CD4-positive, alpha-beta T cell treated with Interleukin-15 for 4 hours (primary cell): ENCODE measurements at places on chromosomes 12 and 14.

- no peak for DNase-seq
These were observed 86.4 kb downstream of the BCL11B start for GRCh38 chr14:99185436-99186068.

DNA sequence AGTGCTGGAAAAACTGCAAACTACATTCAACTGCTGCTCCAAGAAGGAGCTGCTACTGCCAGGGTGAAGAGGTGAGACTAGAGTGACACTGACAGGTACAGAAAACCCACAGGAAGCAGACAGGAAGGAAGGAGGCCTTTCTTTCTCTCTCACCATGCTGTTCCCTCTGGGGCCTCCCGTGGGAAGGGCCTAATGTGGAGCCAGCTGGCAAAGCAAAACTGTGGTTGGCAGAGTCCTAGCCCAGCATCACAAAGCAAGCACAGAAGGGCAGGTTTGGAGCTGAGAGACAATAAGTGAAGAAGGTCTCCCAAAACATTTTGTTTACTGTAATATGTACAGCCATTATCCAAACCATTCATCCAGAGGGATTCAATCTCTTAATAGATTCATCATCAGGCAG is 122.5 kb upstream of the MAX start:
- DNase-seq: no peak

GRCh38 chr12:124346425-124347168 is 51.7 kb downstream of the RFLNA start:
- DNase-seq: no peak

DNA sequence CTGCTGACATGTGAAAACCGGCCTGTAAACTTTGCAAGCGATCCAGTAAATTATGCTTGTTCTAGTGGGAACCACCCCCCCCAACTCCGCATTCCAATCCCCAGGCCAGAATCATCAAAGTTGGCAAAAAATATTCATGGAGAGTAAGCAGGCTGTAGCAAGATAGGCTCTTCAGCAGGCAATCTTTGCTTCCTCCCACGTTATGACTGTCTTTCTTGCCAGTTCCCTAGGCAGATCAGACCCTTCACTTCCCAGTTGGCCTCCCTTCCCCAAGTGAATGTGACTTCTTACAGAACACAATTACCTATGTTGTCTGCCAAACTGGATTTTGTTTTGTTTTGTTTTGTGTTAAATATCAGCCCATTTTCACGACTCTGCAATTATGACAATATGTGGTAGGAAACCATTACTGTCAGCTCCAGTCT is 1.2 kb upstream of the PTGER2 start:
- no peak for DNase-seq

DNA sequence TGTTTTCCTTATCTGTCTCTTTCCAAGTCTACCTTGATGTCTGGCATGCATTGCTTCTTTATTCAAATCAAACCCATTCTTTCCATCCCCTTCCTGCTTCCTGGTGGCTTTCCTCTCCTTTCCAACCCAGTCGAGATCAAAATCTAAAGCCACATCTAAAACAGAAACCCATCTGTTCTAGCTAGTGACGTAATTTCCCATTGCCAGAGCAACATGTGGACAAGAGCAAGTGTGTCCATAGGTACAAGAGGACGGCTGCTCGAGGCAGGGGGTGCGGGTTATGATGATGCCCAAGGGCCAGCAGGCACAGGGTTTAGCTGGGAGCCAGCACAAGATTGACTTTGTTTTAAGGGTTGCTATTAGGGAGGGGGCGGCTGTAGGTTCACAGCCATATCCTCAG is 7.0 kb downstream of the KRT80 start:
- no peak for DNase-seq

- no peak for DNase-seq
These were observed 76.9 kb downstream of the SUSD6 start for GRCh38 chr14:69688299-69688649.

DNA sequence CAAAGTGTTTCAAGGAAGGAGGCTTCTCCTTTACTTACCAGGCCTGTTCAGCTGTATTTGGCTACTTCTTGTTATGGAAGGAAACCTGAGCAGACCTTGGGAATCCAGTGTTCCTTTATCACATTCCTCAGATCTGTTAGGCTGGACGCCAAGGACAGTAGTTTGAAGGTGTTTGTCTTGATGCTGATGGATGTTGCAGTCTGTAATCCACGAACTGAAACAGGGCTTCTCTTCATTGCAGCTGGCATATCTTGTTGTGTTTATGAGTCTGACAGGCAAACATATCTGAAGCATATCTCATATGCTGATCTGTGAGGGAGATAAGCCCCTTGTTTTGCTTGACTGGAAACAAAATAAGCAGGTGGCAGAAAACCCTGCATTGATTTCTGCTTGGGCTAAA is 904.3 kb downstream of the NRXN3 start:
- DNase-seq: no peak

- peak; percentile 16 for DNase-seq
These were observed 507 bp downstream of the BAZ2A start for GRCh38 chr12:56629459-56630179.

GRCh38 chr12:6666211-6666610 is 3.3 kb upstream of the ING4 start:
- no peak for DNase-seq

DNA sequence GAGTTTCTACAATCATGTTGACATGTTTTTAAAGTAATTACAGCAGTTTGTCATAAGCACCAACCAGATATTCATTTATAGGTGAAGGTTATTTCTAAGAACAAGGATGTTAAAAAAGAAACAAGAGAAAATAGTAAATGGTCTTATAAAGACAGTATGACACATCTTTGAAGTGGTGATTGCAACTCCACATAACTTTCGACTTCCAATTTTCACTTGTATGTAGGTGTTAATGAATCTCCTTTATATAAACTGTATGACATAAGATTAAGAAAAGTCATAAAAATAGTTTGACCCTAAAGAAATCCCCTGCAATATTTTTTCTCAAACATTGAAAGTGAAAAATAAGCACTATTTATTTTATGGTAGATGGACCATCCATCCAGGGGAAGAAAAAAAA is 144.8 kb upstream of the PTPRQ start:
- no peak for DNase-seq

- DNase-seq: peak; percentile 34
These were observed 464.6 kb downstream of the PCNX1 start for GRCh38 chr14:71371711-71372396.

GRCh38 chr14:94586635-94587034 is 5.4 kb downstream of the SERPINA5 start:
- DNase-seq: no peak
